ENCODE measurements at places on chromosomes 6 and 20.

- peak; percentile 77 for DNase-seq
Measured at GRCh38 chr6:138403801-138404665, at the start of gene HEBP2. HEBP2 (plus strand) TSS chr6:138404223; CDS start chr6:138404496, 273 bp downstream.

DNA sequence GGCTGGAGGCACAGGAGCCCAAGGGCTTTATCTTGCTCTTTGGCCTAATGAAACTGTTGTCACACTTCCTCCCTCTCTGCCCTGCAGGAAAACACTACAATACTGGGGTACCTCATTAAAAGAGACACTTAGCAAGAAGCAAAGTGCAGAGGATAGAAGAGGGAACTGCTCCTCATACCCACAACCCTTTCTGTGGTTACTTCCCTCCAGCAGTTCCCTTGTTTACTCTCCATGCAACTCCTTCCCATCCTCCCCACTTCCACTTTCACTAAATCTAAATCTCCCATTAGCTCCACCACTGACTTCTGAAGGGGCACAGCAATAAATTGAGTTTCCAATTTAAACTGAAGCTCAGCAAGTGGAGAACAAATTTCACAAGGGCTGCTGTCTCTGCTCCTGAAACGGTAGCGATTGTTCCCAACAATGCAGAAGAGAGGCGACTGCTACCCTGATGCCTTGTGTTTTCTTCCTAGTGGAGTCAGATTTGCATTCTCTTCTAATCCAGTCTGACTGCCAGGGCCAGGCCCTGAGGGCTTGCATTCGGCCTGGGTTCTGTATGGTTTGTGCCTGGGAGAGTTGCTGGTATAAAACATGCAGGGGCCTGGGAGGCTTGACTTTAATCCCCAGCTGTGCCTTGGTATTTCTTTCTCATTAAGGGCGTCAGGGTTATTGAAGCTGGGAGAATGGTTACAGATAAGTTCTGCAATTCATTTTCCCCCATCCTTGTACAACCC, 454.7 kb downstream of the TFAP2B start:
- no peak for DNase-seq

DNA sequence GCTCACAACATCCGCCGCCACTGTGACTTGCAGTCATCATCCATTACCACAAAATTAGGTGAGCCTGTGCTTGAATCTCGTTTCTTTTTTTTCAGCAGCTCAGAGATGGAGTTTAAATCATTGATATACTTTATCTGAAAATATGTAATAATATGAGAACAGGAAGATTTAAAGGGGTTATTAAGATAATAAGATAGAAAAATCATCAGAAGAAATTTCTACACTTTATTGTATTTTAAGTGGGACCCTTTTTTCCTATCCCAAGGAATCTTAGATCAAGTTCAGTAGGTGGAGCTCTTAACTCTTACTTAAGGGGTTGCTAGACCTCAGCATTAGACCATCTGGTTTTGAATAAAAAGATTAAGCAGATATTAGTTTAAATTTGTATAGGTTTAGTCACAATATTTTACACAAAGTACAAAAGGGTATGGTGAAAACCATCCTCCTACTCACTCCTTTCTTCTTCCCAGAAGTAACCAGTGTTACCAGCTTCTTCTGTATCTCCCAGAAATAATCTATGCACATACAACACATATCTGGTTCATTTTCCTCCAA, 9.4 kb upstream of the NCOA7 start:
- DNase-seq = no peak

GRCh38 chr6:157438611-157439111, 57.7 kb downstream of the ZDHHC14 start:
- no peak for DNase-seq

- DNase-seq = no peak
Measured at GRCh38 chr20:59743767-59744485, 139.6 kb downstream of the PHACTR3 start.

DNA sequence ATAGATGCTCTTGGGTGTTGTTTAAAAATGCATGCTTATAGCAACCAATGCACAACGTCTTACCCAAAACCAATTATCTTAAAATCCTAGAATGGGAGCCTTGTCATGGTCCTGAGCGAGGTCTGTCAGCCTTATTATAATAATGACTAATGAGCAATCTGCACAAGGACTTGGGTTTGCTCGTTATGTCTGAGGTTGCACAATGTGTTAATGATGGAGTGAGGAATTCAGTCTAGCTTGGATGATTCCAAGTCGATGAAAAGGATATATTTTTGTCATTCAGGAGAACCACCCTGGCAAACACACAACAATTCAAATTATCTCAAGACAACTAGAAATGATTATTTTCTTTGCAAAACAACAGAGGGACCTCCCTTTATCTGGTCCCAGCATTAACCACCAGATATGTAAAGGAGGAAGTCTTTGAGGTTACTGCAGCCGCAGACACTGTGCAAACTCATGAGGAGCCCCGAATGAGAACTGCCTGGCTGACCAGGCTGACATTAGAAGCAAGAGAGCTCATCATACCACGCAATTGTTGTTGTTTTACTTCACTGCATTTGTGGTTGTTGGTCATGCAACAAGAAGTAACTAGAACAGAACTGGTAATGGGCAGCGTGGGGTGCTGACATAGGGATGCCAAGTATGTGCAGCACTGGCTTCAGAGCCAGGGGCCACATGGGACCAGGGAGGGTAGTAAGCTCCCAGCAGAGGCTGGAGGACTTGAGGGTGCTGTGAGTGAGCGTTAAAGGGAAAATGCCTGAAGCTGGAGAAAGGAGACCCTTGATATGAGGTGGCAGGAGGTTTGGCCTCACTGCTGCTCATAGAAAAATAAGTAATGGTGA, 488.3 kb downstream of the CDH26 start:
- DNase-seq = no peak

GRCh38 chr20:2402271-2402980, 21.7 kb downstream of the TGM6 start:
- DNase-seq = no peak

DNA sequence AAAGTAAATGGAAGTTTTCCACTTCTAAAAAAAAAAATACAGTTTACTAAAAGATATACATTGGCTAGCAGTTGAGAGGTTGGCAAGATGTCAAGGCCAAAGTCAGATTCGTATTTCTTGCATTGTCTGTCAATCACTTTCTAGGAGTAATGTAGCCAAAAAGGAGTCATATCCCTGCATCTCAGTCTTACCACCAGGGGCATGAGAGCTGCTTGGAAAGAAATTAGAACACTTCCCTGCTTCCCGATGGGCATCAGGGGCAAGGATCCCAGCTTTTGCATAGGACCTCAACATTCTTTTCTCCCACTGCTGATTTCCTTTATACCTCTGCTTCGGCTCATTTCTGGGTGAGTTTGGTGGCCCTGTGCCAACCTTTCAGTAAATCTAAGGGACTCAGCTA, 581.0 kb upstream of the MAP3K7 start:
- DNase-seq = no peak

- DNase-seq = no peak
Measured at GRCh38 chr6:34030831-34031624, 114.9 kb downstream of the GRM4 start.

GRCh38 chr6:37168811-37169495, 999 bp upstream of the PIM1 start:
- no peak for DNase-seq

Data from activated CD8-positive, alpha-beta memory T cell treated with anti-CD3 and anti-CD28 coated beads for 1 hour (primary cell).